Stimulated activated CD8-positive, alpha-beta memory T cell treated with anti-CD3 and anti-CD28 coated beads, Interleukin-15, amount 100 ng/mL, for 24 hours (primary cell): ENCODE measurements at places on chromosomes 4 and X.

GRCh38 chrX:20399728-20400414 is 133.2 kb upstream of the RPS6KA3 start:
- DNase-seq = no peak

GRCh38 chr4:136558940-136559494 is 973.3 kb downstream of the PCDH18 start:
- no peak for DNase-seq

GRCh38 chr4:72997409-72997808 is 72.1 kb downstream of the COX18 start:
- no peak for DNase-seq

DNA sequence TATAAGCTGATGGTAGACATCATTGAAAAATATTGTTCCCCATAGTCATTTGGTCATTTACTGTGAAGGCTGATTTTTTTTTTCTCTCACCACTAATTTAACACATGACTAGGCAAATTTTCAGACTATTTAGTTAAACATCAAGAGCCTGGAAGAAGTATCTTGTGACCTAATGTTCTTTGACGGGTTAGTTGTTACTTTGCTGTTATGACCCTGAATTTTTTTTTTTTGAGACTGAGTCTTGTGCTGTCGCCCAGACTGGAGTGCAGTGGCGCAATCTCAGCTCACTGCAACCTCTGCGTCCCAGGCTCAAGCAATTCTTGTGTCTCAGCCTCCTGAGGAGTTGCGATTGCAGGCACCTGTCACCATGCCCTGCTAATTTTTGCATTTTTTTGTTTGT is 67.0 kb downstream of the HPF1 start:
- no peak for DNase-seq

GRCh38 chr4:7388627-7389026 is 46.1 kb downstream of the PSAPL1 start:
- DNase-seq = no peak

DNA sequence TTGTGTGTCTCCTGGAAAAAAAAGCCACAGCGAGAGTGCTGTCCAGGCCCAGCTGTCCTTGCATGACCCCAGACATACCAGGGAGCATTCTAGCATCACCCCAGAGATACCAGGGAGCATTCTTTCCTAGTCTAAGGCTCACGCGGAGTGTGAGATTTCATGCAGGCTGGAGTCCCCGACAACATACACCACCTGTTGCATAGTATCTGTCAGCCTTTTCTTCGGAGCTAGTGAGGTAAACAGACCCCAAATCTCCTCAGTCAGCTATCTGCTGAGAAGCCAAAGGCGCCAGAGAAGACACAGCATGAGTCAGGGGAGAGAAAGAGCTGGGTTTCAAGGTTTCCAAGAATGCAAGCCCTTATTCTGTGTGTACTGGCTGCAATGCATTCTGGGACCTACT is 23.1 kb upstream of the ZXDA start:
- DNase-seq = no peak

DNA sequence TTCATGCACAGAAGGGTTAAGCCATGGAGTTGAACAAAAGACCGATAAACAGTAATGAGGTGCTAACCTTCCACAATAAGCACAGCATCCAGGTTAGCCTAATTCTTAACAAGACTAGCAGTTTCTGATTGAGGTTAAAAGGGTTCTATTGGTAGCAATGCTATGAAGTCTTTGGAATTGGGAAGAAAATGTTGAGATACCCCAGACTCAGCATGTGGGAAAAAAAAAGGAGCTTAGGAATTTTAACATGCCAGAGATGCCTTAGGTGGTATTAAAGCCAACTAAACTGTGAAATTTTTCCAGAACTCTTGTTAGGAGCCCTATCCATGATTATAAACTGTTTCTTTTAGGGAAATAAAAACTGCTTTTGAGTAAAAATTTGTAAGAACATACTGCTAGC is 391.7 kb downstream of the GABRG1 start:
- no peak for DNase-seq

DNA sequence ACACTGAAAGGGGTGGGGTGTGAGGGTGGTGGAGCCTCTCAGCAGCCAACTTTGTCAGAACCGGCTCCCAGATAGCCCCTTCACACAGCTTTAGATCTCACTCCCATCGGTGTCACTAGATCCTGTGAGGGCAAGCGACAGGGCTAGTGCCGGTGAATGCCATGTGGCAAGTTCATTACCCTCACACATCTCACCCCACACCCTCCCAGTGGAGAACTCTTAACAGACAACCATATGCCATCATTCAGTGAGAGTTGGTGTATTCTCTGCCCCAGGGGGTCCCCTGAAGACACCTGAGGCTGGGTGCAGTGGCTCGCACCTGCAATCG is 15.3 kb downstream of the SEPTIN6 start:
- DNase-seq = no peak

DNA sequence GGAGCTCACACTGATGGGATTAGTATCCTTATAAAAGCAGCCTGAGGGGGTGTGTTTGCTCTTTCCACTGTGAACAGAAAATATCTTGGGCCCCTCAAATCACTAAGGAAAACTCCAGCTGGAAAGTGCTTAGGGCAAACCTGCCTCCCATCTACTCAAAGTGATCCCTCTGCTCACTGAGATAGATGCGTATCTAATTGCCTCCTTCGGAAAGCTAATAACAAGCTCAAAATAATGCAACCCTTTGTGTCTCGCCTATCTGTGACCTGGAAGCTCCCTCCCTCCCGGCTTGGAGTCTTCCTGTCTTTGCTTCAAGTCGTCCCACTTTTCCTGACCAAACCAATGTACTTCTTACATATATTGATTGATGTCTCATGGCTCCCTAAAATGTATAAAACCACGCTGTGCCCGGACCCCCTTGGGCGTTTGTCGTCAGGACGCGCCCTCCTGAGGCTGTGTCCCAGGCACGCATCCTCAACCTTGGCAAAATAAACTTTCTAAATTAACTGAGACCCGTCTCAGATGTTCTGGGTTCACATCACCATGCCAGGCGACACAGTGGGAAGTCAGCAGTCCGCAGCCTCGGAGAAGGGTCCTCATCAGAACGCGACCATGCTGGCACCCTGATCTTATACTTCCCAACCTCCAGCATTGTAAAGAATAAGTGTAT is 34.1 kb upstream of the SORCS2 start:
- DNase-seq = no peak

DNA sequence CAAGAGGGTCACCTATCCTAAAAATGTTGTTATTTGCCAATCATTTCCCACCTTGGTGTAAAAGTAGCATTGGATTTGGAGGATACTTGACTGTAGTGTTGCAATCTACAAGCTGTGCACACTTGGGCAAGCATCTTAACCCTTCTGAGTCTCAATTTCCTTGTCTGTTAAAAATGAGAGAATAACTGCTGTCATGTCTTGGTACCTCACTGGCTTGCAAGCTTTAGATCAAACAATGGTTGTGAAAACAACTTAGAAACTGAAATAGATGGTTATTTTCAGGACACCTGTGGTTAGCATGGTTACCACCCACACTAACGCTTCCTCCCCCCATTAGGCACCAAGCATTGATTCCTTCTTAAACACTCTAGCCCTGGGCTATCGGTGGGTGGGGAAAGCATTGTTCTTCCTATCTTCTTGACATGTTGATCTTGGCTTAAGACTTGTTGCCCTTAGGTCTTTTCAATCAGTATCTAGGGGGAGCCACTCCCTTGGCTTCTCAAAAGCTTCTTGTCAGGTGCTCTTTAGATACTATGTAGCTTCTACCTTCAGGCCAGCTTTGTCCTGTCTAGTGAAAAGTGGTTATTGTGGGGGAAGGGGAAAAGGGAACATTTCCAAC is 10.6 kb upstream of the AMOT start:
- DNase-seq = no peak

GRCh38 chr4:168883513-168883912 is 126.5 kb downstream of the CBR4 start:
- no peak for DNase-seq

GRCh38 chr4:178781779-178782178 is 1339.5 kb upstream of the AGA start:
- DNase-seq = no peak

GRCh38 chr4:85102606-85103005 is 136.1 kb upstream of the WDFY3 start:
- no peak for DNase-seq
